ENCODE measurements at places on chromosomes 5 and 9.
A peak's percentile ranks its signal among the peaks of the same experiment; 100 is the strongest.

GRCh38 chr5:35035271-35035670 is 12.5 kb downstream of the AGXT2 start:
- DNase-seq = no peak

DNA sequence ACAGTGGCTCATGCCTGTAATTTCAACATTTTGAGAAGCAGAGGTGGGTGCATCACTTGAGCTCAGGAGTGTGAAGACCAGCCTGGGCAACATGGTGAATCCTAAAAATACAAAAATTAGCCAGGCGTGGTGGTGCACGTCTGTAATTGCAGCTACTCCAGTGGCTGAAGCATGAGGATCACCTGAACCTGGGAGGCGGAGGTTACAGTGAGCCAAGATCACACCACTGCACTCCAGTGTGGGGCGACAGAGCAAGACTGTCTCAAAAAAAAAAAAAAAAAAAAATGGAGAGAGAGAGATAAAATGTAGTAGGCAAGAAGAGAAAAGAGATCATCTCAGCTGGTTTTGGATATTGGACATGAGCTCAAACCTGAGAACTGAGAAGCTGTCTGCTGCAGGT is 23.7 kb upstream of the ZCCHC7 start:
- no peak for DNase-seq

GRCh38 chr5:122743261-122743660 is 31.6 kb upstream of the SNX2 start:
- no peak for DNase-seq

GRCh38 chr9:111601237-111602018 is 2.0 kb upstream of the PTGR1 start:
- DNase-seq = no peak

DNA sequence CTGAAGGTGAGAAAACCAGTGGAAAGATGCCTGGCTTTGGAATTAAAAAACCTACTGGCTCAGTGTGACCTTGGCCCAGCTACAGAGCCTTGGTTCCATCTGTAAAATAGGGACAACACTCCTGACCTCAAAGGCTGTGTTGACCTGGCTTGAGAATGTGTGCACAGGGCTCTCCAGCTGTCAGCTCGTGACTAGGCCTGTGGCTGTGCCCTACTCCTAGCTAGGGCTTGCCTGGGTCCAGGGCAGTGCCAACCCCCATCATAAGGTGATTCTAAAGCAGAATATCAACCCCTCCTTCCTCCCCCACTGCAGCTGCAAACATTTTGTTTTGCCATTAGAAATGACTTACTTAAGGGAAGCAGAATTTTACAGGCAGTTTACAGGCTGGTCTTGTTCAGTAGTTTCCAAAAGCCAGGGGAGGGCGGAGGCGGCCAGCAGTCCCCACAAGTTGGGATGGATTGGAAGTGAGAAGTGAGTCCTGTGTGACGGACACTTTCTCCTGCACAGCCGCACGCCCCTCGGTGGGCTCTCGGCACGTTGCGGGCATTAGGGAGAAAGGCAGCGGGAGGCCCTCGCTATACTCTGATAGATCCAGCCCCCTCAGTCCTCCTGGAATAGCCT is 7.3 kb downstream of the PITX1 start:
- no peak for DNase-seq

DNA sequence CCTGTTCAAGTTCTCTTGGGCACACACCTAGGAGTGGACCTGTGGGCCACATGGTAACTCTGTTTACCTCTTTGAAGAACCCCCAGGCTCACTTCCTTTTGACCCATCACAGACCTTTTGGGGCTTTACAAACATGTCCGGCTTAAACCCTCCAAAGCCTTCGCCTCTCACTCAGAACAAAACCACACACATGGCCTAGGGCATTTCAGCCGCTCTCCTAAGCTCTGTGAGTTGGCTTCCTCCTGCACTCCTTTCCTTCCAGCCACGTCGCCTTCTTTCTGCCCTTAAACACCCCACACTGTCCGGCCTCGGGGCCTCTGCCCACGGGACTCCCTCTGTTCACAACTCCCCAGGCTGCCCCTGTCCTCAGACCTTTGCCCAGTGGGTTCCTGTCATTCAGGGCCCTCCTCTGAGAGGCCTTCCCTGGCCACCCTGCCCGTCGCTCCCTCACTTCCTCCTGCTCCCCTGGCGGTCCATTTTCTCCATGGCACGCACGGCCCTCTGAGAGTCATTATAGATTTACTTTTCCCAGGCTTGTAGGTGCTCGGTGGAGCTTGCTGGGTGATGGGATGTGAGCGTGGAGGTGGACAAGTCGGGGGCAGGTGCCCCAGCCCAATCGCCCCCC is 1.9 kb downstream of the DOK3 start:
- DNase-seq = no peak

DNA sequence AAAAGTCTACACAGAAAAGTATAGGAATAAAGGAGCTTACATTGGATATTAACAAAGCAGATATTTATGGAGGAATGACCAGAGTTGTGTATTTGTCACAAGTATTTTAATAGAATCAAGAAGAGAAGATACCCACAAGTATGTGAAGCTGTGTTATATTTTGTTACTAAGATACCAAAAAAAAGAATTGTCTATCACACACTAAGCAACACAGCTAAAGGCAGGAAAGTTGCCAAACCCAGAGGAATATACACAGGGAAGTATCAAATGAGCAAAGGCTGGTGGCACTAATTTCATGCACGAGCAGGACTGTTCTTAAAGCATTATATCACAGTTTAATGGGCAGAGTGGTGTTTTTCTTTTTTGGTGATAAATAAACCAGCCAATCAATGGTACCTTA is 30.9 kb upstream of the RAI14 start:
- DNase-seq = no peak

- no peak for DNase-seq
Observed at GRCh38 chr9:8863886-8864544, 1064.4 kb upstream of the DMAC1 start.

GRCh38 chr5:67166460-67167285 is 29.9 kb downstream of the CD180 start:
- no peak for DNase-seq

DNA sequence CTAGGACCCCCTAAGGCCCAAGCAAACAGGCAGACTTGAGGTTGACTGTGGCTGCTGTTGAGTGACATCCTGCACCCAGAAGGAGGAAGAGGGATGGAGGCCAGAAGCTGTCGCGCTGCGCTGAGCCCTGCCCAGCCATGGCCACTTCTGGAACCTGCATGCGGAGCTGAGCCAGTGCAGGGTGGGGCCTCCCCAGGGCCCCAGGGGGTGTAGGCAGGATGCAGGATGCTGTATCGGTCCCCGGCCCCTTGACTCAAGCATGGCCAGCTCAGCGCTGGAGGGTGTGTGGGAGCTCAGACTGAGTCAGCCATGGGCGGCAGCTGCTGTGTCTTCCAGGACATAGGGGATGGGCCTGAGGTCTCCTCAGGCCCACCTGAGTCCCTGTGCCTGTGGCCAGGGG is 26.9 kb downstream of the GLT6D1 start:
- no peak for DNase-seq

- peak; percentile 81 for DNase-seq
Observed at GRCh38 chr5:132394667-132395259, 25.3 kb downstream of the SLC22A5 start.

- no peak for DNase-seq
Observed at GRCh38 chr9:99809586-99810319, 11.9 kb upstream of the NR4A3 start.

GRCh38 chr5:178476531-178476930 is 113.7 kb downstream of the COL23A1 start:
- DNase-seq = no peak

- no peak for DNase-seq
Observed at GRCh38 chr5:1486271-1486670, 37.5 kb downstream of the LPCAT1 start.

DNA sequence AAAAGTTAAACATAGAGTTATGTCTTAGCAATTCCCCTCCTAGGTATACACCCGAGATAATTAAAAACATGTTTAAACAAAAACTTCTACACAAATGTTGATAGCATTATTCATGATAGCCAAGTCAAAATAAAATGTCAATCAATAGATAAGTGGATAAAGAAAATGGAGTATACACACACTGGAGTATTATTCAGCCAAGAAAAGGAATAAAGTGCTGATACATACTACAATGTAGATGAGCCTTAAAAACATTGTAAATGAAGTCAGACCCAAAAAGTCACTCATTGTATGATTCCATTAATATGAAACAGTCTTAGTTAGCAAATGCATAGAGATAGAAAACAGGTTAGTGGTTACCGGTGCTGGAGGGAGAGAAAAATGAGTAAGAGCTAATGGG is 34.3 kb upstream of the SHB start:
- DNase-seq = no peak

DNA sequence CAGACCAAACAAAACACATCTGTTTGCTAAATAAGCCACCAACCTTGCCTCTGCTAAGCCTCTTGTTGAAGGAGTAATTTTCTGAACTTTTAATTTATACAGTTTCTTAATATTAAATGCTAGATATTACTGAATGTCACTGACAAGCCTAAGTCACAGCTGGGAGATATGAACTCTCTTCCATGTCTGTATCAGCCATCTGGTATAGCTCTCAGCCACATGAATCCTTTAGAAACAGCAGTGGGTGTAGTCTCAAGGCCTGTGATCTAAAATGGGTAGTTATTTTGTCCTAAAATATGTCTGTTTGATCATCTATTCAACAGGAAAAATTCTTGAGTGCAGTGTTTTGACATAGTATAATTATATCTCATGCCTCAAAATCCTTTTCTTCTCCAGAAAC is 97.2 kb downstream of the CAMK4 start:
- DNase-seq = no peak

GRCh38 chr5:52331725-52332124 is 456.0 kb upstream of the ITGA1 start:
- DNase-seq = no peak

GRCh38 chr5:95686651-95687050 is 3.9 kb upstream of the SPATA9 start:
- no peak for DNase-seq

DNA sequence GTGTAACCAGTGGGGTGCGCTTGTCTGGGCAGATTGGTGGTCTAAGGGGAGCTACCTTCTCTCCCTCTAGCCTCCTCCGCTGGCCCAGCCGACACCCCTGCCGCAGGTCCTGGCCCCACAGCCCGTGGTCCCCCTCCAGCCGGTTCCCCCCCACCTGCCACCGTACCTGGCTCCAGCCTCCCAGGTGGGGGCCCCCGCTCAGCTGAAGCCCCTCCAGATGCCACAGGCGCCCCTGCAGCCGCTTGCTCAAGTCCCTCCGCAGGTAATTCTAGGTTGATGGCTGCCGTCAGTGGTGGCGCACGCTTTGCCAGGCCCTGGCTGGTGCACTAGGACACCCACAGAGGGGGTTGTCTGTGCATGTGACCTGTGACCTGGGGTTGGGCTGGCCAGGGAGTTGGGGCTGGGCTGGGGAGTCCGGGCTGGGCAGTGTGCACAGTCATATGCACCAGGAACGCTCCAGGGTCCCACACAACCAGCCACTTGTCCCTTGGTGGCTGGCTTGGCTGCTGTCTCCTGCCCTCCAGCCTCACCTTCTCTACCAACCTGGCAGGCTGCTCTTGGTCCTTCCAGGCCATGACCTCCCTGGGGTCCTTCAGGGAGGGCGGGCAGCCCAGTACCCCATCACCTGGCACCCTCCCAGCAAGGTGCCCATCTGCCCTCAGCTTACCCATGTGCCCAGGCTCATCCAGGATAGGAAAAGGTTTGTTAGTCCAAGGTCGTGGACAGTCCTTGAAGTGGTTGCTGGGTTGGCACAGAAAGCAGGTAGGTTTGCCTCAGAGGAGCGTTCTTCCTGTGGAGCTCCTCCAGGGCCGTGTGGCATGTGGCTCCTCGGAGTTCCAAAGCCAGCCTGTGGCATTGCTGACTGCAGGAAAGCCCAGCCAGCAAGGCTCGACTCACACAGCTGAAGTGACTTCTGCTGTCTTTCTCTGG is 73.2 kb downstream of the WNK2 start:
- DNase-seq = no peak

DNA sequence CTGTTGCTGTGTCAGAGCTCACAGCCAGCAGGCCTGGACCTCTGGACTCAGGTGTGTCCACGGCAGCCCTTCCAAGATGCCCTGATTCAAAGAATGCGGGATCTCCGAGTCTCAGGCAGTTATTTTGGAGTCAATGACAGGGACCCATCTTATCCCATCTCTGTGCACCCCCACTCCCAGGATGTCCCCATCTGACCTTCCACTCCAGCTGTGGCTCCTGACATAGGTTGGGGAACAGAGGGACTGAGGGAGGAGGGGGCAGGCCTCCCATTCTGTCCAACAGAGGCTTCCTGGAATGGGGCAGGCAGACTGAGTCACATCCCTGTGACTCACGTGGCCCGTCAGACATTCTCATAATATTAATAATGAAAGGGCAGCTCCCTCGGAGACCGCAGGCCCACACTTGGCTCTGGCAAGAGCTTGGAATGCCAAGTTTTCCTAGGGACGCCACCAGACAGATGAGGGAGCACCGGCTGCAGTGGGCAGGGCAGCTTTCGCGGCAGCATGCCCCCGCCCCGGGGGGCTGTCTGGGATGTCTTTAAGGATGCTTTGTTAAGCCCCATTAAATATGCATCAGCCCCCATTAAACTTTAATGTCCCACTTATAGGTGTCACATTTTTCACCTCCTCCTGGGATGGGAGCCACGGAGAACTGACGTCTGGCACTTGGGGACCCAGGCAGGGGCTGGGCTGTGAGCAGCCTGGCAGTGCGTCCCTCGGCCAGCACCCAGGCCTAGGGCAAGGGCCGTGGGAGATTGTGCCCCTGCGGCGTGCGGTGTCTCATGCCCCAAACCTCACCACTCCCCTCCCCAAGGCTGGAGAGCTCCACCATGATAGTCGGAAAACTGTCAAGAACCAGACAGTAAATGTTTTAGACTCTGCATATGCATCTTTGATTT is 23.6 kb upstream of the FIBCD1 start:
- DNase-seq = no peak

DNA sequence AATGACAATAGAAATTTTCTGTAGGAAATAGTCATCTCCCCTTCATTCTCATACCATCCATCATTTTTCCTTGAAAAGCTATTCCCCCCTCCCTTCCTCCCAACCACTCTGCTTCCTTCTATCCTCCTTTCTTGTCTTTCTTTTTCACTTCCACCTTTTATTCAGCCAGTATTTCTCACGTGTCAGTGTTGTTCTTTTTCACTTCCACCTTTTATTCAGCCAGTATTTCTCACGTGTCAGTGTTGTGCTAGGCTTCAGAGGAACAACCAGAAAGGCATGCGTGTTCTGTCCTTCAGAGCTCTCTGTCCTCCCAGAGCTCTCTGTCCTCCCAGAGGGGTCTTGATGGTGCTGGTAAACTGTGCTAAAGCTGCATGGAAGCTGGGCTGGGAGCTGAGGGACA is 419.6 kb downstream of the GADD45G start:
- DNase-seq = no peak

DNA sequence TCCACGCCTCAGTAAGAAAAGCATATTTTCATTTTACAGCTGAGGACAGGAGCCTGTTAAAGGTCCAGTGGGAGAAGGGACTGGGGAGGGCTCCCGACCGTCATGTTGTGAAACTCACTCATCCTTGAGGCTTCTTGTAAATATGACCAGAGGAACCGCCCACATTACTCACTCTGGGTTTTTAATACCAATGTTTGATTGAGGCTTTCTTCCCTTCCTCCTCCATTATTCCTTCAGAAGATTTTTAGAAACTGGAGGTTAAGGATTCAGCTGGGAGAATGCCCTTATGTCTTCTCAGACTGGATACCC is 61.4 kb upstream of the GLRX start:
- no peak for DNase-seq

All from NCI-H1694 treated with DMSO at 0.1 percent for 48 hours (cell line).